ENCODE measurements at places on chromosomes 7 and 10.

- no peak for DNase-seq
Observed at GRCh38 chr7:108225531-108226181, 95.5 kb upstream of the LAMB4 start.

- no peak for DNase-seq
Observed at GRCh38 chr7:155896531-155897263, 84.4 kb upstream of the SHH start.

DNA sequence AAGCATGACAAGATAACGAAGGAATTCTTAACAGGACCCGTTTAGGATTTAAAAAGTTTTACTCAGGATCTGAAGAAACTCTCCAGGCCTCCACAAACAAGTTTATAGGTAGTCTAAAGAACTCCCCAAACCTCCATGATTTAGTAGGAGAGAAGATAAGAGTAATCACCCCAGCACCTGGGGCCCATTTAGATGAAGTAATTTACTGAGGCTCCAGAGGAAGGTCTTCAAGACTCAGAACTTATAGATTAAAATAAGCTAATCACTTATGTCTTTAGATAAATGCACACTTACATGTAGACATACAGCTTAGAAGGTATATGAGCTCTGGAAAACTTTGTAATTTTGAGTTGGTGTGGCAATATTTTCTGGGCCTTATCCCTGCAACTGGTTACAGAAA lies 123.8 kb downstream of the HBP1 start:
- no peak for DNase-seq

GRCh38 chr7:86748843-86749719 lies 105.4 kb downstream of the GRM3 start:
- no peak for DNase-seq

- DNase-seq: no peak
Observed at GRCh38 chr7:48424731-48425130, 253.5 kb downstream of the ABCA13 start.

GRCh38 chr7:156778201-156778600 lies 114.8 kb downstream of the LMBR1 start:
- DNase-seq: no peak
